ENCODE measurements at places on chromosomes 11 and 22.

- peak; percentile 46 for DNase-seq
These were observed 29.2 kb downstream of the PDGFB start for GRCh38 chr22:39215426-39216142.

DNA sequence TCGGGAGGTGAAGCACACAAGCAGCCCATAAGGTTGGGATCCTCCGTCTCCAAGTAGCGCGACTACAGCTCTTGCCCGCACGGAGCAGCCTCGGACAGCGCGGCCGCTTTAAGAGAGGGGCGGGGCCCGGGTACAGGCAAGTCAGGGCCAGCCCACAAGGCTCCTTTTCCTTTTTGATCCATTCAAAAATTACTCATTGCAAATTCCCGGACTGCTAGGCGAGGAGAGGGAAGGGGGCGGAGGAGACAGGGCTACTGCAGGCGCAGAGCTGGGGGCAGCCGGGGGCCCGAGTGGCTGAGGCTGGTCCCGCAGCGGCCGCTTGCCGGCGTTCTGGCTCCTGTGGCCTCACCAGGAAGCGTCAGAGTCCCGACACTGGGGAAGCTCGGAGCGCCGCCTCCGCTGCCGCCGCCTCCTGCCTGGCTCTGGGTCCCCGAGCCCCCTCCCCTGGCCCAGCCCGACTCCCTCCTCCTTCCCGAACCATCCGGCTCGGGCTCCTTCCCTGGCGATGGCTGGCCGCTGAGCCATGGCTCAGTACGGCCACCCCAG lies at the start of gene UBASH3B:
UBASH3B (plus strand) TSS at position 196 of the 546 bp plus-strand sequence; CDS start at position 524, 328 bp downstream.
- DNase-seq, result peak; percentile 67

GRCh38 chr11:16981651-16982194 lies 32.5 kb downstream of the PLEKHA7 start:
- DNase-seq, result no peak

DNA sequence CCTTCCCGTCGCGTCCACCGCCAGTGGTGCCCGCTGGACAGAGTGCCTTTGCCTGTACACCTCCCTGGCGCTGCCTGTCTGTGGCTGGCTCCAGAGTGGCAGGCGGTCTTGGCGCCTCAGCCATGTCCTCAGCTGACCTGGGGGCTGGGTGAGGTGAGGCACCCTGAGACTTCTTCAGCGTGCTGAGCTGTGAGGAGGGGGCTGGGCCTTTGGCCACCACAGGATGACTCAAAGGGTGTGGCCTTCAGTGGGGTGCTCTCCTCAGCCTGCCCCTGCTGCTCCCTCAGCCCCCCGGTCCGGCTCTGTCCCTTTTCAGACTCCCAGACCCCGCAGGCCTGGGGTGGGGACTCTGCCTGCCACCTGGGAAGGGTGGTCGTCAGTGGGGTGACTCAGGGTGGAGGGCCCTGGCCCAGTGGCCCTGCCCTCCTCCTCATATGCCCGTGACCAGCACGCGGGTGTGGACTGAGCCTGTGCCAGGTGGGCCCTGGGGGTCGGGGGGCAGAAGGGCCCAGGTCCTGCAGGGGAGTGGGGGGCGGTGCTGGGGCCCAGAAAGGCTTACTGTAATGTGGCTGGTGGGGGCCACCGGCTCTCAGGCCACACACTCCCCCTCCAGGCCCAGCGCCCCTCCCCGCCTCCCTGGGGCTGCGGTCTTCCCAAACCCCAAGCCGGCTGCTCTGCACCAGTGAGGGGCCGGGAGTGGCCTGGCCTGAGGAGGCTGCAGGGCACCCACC lies 15.9 kb downstream of the CRELD2 start:
- peak; percentile 62 for DNase-seq

DNA sequence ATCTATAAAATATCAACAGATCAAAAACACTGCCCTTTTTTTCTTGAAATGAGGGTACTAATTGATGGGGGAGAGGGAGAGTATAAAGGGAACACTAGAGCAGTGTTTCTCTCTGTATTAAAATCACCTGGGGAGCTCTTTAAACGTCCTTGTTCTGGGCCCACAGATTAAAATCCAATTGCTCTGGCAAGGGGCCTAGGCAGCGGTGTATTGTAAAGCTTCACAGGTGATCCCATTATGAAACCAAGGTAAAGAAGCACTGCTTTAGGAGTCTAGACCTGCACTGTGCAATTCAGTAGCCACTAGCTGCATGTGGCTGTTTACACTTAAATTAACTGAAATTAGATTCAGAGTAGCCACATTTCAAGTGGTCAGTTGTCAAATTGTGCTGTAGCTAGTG lies 3.0 kb downstream of the AQP11 start:
- DNase-seq, result no peak

GRCh38 chr11:120746376-120746775 lies 234.8 kb downstream of the GRIK4 start:
- no peak for DNase-seq

DNA sequence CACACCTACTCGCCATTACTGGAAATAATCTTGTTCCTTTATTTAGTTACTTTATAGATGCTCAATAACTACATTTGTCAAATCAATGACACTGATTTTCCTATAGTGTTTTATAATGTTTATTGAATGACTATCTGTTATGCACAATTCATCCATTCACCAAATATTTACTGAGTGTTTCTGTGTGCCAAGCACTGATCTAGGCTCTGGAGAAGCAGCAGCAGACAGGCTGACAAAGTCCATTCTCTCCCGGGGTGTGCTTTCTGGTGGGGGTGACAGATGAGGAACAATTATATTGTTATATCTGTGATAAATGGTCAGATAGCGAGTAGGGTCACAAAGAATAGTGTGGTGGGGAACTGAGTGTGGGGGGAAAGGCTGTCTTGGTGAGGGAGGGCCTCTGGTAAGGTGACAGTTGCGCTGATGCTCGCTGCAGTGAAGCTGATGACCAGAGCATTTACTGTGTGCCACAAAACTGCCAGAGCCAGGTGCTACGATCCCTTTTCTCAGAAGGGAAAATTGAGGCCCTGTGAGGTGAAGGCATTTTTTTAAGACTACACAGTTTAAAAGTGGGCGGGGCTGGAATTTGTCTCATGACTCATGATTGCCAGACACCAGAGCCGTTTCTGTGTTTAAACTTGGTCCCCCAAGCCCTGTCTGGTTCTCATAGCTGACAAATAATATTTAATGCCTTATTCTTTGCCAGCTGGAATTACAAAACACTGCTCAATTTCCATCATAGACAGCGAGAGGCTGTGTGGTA lies 10.2 kb downstream of the PACS1 start:
- peak; percentile 76 for DNase-seq
